Neuronal stem cell (in vitro differentiated cells): ENCODE measurements at places on chromosomes 12 and 14.

DNA sequence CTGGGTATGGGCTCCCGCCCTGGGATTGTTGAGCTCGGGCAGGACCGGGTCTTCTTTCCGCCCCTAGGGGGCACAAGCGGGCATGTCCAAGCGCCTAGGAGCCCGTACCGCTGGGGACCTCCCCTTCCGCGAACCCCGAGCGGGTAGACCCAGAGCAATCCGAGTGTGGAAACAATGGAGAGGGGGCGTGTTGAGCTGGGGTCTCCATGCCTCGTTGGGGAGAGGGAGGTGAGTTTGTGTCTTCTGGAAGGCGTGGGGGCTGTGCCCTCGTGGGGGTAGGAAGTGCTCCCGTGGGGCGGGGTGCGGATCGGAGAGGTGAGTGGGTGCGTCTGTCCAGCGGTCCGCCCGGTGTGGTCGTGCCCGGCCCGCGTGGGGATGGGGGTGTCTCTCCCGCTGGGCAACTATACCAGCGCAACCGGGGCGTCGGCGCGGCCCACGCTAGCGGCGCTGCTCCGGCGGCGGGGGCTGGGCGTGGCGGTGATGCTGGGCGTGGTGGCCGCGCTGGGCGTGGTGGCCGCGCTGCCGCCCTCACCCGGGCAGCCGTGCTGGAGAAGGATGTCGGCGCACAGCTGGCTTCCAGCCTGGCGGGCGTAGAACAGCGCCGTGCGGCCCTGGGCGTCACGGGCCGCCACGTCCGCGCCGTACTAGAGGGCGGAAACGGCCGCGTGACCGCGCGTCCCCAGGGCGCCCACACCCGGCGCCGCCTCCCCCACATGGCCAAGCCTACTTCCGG is 12.2 kb downstream of the AGAP2 start:
- DNase-seq, result peak; percentile 78

DNA sequence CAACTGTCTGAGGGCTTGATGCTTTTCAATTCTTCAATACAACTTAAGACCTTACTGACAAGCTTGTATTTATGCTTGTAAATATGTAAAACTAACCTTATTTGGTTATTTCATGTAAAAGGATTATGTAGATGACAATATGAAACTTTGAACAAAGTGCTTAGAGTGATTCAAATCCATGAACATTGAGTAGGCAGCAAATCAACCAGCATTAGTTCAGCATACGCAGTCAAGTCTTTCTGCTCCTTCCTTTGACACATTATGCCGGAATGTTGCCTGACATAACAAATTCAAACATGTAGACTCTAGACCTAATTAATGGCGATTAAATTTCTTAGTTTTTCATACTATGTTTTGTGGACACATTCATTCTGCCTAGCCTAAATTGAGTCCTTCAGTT is 105.2 kb downstream of the FGD4 start:
- no peak for DNase-seq

GRCh38 chr14:101590062-101590461 is 28.8 kb downstream of the DIO3 start:
- no peak for DNase-seq

DNA sequence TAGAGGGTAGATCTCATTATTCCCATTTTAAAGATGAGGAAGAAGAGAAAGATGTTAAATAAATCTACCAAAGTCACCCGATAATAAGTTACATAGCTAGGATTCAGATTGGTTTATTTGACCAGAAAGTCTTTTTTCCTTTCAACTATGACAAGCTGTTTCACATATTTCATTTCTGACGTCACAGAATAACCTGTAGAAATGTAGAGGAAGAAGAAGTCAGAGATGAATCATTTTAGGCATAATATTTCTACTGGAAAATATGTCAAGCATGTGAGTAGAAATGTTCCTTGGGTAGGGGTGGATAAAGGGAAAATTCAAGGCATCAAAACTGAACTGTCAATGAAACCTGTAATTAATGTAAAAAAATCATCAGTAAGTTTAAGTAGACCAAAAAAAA is 107.0 kb downstream of the MGST1 start:
- no peak for DNase-seq

DNA sequence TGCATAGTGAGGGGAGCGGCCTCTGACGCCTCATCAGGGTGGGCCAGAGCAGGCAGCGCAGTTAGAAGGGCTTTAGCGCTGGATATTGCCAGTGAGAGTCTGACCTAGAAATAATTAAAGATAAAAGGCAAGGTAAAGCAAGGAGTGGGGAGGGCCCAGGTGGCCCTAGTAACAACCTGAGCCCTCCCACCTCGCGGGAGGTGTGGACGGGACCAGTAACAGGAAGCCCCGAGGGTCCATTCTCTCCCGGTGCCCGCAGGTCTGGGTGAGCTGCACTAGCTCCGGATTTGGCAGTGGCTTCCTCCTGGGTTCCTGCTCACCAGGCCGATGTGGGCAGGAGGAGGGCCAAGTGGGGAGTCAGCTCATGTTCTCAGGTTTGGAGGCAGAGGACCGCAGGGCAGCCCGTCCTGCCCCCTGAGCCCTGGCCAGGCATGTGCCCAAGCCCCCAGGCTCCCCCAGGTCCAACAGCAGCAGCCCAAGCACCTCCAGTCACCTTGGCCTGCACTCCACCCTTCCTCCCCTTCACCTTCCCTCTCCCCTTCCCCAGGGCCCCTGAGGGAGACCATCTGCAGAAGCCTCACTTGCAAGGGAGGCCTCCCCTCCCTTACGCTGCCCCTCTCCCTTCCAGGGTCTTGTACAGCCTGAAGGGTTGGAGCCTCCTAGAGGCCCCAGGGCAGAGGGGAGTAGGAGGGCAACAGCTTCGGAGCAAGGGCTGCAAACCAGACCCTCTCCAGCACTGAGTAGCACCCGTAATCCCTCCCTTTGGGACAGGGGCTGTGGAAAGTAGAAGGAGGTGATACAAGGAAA is 144.3 kb upstream of the FKBP4 start:
- no peak for DNase-seq
